ENCODE measurements at places on chromosomes 12 and 14.

DNA sequence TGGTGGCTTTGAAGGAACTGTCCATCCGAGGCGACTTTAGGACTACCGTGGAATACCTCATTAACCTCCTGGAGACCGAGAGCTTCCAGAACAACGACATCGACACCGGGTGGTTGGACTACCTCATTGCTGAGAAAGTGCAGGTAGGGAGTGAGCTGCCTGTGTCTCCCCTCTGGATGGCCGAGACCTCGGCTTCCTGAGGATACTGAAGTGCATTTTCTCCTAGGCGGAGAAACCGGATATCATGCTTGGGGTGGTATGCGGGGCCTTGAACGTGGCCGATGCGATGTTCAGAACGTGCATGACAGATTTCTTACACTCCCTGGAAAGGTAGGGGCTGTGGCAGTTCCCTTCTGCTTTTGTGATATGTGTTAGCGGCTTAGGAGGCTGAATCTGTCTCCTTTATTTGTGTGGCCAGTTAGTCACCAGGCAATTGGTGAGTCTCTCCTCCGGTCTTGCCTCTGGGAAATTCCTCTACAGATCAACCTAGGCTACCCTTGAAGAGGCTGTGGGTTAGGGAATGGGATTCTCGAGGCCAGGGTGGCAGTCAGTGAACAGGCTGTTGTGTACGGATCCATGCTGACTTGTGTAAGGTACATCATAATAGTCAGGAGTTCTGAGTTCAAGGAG is 75.3 kb downstream of the ACACB start:
- DNase-seq = no peak

- DNase-seq = no peak
Measured at GRCh38 chr14:24612196-24612595, 2.7 kb upstream of the GZMH start.

- DNase-seq = no peak
Measured at GRCh38 chr14:95928751-95929150, 52.1 kb downstream of the TUNAR start.

DNA sequence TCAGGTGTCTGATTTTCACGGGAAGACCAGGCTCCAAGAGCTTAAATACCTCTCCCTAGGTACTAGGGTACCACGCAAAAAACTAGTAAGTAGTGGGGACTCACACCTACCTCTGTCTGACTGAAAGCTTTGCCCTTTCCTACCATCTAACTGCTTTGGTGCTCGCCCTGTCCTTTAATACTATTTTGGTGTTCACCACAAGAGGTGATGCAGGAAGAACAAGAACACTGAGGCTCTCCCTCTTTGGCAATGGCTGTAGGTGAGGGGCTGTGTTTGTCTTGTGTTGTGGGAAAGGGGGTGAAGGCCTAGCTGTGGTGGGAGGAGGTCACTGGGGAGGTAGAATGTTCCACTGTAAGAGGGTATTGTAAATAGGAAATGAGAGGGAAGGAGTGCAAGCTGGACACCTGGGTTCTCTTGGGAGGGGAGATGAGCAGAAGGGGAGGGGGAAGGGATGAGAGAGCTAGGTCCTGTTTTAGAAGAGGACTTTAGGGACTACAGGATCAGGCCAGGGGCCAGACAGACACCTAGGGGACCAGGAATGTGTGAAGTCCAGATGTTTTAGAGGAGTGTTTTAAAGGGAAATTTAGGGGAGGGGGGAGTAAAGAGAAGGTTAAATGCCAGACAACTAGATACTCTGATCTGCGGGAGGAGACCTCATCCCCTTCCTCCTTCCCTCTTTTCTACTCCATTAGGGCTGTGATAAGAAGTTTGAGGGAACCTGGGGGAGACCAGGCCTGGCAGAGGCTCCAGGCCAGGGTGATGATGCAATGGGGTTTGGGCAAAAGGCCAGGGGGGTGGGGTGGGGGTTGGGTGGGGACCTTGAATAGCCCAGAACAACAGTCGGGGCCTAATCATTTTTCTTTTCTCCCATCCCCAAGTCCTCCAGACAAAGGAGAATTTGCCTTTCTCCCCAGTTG is 2.1 kb downstream of the ITGA5 start:
- no peak for DNase-seq

- no peak for DNase-seq
Measured at GRCh38 chr12:28440081-28440608, 249.9 kb downstream of the CCDC91 start.

GRCh38 chr12:12023456-12023855 is 47.3 kb upstream of the BCL2L14 start:
- peak; percentile 16 for DNase-seq

DNA sequence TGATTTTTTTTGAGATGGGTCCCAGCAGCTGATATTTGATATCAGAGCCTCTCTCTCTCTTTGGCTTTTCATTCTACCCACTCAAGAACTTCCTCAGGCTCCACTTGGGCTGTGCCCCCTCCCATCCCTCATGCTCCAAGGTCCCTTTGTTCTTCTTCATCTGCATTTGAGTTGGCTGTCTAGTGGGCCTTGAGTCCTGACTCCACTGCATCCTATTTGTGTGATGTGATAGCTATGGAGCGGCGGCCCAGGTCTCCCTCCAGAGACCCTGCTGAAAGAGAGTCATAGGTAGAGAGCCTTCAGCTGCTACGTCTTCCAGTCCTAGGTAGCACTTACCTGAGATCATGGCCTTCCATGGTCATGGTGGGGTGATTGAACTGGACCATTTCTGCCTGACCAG is 123.1 kb upstream of the VRK1 start:
- no peak for DNase-seq

- DNase-seq = no peak
Measured at GRCh38 chr12:13066459-13066858, 22.3 kb downstream of the FAM234B start.

DNA sequence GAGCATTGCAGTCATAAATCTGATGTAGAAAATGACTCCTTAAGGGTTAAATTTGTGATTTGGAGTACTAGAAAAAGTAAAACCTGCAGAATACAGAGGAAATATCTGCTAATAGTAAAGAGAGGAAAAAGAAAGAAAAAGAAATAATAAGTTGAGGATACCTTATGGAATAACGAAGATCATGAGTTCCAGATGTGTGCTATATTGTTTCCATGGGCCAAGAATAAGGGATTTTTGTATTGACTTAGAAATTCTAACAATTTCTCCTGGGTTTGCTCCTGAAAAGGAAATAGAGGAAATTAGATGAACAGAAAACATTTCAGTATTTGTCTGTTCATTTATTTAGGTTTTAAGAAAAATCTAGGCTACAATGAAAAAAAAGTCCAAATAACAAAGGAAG is 115.3 kb downstream of the ALG10B start:
- no peak for DNase-seq

DNA sequence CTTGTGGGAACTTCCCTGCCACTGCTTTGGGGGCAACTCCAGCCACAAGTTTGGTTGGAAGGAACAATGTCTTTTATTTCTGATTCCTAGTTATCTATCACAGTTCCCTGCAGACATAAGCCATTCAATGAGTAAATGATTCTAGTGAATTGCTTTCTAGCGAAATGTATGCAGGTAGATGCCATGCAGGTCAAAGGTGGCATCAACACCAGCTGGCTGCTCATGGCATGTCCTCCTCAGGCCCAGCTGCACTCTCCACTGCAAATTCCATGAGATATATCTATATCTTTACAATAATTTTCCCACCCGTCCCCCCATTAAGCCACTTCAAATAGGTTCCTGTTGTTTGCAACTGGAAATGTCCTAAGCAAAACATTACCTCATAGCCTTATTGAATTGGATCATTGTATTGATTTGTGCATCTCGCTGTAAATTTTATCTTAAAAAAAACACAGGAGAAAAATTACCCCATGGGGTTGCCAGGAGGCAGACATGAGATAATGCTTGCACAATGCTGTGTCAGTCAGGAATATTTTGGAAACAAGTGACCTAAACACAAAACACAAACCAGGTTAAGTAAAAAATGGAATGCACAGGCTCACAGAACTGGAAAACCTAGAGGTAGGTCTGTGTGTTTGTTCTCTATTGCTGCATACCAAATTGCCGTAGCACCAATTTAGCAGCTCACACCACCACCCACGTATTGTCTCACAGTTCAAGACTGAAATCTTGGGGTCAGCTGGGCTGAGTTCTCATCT is 32.8 kb upstream of the TXNRD1 start:
- DNase-seq = no peak

GRCh38 chr14:60812987-60813386 is 78.4 kb downstream of the MNAT1 start:
- no peak for DNase-seq

DNA sequence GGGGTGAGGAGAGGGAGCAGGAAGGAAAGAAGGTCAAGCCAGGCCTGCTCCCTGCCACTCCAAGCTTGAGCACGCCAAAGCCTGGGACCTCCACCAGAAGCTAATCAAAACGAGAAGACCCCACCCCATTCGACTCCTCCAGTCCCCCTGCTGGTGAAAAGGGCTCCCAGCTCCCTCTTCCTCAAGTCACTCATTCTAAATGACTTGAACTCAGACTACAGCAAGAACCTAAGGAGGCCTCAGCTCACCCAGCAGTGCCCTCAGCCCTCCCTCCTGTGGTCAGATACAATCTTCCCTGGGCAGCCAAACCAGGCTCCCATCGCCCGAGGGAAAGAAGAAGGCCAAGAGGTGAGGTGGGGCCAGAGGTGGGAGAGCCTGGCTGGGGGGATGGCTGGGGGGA is 17.4 kb downstream of the HDAC7 start:
- DNase-seq = no peak

DNA sequence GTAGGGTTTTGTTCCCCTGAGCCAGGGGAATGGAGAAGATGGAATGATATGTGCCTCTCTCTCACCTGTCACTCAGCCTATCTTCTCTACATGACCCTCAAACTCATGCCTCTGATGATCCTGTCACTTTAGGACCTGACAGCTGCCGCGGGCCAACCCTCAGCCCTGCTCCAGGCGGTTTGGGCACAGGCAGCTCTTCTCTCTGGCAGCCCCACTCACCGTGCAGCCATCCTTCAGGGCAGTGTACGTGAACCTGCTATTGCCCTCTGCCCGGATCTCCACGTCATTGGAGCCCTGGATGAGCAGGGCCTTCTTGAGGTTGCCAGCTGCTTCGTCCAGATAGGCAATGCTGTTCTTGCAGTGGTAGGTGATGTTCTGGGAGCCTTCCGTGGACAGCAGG is 10.5 kb downstream of the TMEM106C start:
- no peak for DNase-seq

- no peak for DNase-seq
Measured at GRCh38 chr12:48029491-48030172, 25.4 kb upstream of the COL2A1 start.

DNA sequence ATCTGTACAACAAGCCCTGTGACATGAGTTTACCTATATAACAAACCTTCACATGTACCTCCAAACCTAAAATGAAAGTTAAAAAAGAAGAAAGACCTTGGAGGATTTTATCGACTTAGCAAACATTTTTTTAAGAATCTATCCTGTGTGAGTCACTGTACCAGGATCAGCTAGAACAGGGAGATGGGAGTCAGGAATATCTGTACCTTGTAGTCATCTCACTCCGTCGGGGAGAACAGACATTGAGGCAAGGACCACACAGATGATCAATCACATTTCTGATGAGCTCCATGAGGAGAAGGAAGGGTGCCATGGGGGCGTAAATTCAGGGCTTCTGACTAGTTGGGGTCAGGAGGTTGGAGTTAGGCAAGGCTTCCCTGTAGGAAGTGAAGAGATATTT is 310.6 kb downstream of the VRK1 start:
- no peak for DNase-seq

- no peak for DNase-seq
Measured at GRCh38 chr12:84421103-84421502, 491.5 kb downstream of the SLC6A15 start.

GRCh38 chr12:76049575-76050251 is 18.1 kb upstream of the PHLDA1 start:
- DNase-seq = no peak

GRCh38 chr12:14777271-14777670 is 26.0 kb downstream of the WBP11 start:
- no peak for DNase-seq

- no peak for DNase-seq
Measured at GRCh38 chr14:49206828-49207227, 379.4 kb downstream of the RPS29 start.

DNA sequence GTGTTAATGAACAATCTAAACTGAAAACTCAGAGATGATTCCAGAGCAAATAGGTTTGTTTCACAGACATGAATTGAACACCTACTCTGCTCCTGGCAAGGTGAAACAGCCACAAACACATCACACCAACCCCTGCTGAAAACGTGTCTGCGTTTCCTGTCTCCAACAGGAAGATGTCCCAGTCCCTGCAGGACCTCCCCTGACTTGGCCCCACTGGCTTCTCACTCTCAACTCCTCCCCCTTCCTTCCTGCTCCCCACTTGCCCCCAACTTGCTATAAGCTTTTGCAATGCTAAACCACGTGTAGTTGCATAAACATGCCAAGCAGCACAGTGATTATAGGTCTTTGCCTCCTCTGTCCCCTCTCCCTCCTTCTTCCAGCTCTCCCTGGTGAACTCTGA is 567.6 kb downstream of the BCL11B start:
- no peak for DNase-seq

DNA sequence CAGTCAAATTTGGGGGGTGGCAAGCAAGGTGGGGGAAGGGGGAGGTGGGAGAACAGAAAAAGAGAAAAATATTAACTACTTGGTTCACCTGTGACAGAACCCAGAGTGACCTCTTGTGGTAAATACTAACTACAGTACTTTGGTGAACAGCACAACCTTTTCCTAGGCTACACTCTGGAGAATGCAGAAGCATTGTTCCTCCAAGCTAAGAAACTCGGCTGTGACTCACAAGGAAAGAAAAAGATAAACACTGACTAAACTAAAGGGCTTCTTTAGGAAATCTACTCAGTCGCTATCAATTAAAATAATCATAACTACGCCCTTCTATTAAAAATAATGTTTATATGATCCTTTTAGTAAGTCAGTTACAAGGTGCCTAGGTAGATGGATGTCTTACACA is 5.4 kb downstream of the KCNH5 start:
- no peak for DNase-seq

GRCh38 chr12:88805286-88805685 is 225.0 kb upstream of the KITLG start:
- no peak for DNase-seq

DNA sequence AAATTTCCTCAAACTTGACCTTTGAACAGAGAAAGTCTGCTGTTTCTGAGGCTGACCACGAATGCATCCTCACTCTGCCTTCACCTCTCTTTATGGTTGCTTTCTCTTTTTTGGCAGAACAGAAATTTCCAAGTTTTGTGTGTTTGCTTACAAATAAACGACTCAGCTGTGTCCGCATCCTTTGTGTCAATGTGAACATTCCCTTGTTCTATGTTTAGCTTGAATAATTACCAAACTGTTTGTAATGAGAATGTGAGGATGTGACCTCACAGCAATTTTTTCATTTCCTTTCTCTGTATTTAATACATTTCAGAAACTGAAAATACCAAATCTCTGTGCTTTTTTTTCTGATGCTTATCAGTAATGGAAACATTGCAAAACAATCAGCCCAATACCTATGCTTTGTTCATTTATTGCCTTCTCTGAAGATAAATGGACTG is 410.9 kb downstream of the EGLN3 start:
- no peak for DNase-seq

DNA sequence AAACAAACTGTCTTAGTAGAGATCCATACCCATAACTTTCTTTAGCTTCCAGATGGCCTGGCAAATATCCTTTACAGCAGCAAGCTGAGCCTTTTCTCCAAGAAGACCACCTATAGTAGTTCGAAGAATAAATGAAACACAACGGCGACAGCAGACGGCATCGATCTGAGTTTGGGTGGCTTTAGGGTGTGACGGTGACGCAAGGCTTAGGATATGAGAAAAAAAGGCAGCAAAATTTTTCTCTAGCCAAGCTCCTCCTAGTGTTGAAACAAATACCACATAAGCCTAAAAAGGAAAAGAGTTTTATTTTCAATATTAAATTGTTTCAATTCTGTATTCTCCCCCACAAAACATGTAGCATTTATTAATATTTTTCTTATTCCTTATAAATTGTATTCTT is 33.3 kb downstream of the HEATR5A start:
- DNase-seq = no peak

Measured in right atrium auricular region (tissue), 2 donors.